ENCODE measurements at places on chromosomes 11 and 22.

DNA sequence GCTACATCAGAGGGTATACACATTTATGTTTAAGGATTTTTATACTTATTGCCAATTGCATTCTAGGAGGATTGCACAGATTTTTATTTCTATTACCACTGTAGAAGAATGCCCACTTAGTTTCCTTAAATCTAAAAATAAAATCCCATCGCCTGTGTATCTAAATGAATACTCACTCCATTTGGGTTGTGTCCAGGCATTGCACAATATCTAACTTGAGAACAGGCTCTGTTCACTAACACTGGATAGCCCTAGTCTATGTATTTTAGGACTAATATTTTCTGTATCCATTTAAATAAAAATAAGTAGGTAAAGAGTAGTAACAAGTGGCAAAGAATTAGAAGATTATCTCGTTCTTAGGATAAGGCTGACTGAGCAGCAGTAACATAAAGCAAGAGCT is 4.1 kb downstream of the C11orf52 start:
- no peak for DNase-seq

DNA sequence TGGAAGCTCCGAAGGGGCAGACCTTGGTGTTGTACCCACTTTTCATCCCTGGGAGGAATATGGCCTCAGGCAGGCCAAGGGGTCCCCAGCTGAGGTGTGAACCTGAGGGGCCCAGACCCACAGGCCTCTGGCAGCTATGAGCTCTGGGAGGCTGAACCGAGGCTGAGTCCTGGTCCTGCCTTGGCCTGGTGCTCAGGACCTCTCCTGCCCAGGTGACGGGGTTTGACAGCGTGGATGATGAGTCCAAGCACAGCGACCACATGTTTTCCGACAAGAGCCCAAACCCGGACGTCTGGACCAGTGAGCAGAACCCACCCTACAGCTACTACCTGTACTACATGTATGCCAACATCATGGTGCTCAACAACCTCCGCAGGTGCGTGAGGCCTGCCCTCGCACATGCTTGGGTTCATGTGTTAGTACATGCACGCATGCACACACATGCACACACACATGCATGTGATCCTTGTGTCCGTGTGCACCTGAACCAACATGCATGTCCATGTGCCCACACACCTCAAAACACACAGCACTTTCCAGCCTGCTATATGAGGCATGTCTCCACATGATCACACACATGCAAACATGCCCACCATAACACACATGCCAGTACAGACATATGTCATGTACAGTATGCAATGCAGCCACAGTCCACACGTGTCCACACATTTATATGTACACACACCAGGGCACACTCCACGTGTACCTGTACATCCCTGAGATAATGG is 40.9 kb downstream of the RNF141 start:
- DNase-seq, result no peak

- DNase-seq, result no peak
Measured at GRCh38 chr11:66123902-66124301, 53.8 kb downstream of the PACS1 start.

DNA sequence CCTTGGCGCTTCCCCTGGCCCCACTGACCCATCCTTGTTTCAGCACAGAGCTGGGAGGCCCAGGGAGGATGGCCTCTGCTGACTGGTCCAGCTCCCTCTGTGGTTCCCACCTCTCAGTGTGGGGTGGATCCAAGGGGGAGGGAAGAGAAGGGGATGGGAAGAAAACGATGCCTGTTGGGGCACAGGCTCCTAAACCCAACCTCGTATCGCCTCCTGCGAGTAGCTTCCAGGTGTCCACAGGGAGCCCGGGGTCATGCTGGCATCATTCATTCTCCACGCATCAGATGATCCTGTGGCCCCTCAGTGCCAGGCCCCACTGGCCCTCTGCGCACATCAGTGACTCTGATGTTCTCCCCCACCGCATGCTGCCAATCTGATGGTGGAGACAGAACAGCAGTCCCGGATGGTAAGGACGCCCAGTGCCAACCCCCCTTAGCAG is 5.1 kb downstream of the MYEOV start:
- no peak for DNase-seq
